ENCODE measurements at places on chromosomes 1 and 21. TPM values are rescaled to one million over a fixed set of nuclear protein-coding genes. Genes with fewer than 3 reads are reported as not detected.

GRCh38 chr1:162349635-162350330 lies 26.9 kb downstream of the SPATA46 start:
- DNase-seq: peak; percentile 34

GRCh38 chr1:53511933-53512806 lies 53.0 kb downstream of the DMRTB1 start:
- no peak for DNase-seq

GRCh38 chr1:154970631-154971340 lies at the start of gene SHC1:
Gene SHC1, minus strand, starts transcription at chr1:154970747. Its CDS starts 221 bp downstream, at chr1:154970526.
- peak; percentile 82 for DNase-seq

DNA sequence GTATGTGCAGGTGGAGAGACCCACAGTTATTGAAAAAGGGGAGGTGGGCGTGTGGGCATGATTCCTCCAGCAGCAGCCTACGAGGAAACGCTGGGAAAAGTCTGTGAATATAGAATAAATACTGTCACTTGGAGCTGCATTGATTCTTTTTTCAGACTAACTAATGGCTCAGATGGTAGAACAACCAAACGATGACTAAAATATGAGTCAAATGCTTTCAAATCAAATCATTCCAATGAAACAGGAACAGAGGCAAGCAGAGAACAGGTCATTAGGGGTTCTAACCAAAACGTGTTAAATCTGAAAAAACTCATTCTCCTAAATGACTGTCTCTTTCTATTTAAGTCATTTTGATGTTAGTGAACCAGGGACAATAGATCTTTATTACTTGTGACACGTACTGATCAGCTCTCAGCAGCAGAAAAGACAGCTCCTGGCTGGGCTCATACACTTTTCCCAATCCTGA lies 35.1 kb upstream of the SEC16B start:
- no peak for DNase-seq

- DNase-seq: no peak
Observed at GRCh38 chr1:101299141-101299540, 62.3 kb downstream of the S1PR1 start.

- DNase-seq: no peak
Observed at GRCh38 chr1:47776667-47777131, 220.5 kb downstream of the TRABD2B start.

- DNase-seq: peak; percentile 18
Observed at GRCh38 chr21:15293240-15293639, 228.4 kb upstream of the NRIP1 start.

DNA sequence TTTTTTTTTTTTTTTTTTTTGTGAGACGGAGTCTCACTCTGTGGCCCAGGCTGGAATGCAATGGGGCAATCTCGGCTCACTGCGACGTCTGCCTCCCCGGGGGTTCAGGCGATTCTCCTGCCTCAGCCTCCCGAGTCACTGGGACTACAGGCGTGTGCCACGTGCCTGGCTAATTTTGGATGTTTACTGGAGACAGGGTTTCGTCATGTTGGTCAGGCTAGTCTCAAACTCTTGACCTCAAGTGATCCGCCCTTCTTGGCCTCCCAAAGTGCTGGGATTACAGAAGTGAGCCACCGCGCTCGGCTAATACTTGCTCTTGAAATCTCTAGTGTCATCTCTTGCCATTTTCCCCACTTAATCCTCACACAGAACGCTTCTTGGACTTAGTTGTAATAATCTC lies 1.1 kb upstream of the SYCP1 start:
- DNase-seq: no peak

DNA sequence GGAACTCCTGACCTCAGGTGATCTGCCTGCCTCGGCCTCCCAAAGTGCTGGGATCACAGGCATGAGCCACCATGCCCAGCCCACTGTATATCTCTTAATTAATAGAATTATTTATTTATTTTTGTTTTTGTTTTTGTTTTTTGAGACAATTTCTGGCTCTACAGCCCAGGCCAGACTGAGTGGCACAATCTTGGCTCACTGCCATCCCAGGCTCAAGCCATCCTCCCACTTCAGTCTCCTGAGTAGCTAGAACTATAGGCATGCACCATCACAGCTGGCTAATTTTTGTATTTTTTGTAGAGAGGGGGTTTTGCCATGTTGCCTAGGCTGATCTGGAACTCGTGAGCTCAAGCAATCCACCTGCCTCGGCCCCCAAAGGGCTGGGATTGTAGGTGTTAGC lies 15.7 kb upstream of the WDTC1 start:
- no peak for DNase-seq

- DNase-seq: no peak
Observed at GRCh38 chr1:32362474-32363313, at the start of the genes FAM229A and TSSK3. Gene FAM229A, minus strand, starts transcription at chr1:32362485. Its CDS starts 394 bp downstream, at chr1:32362091. Gene TSSK3, plus strand, starts transcription at chr1:32362539. Its CDS starts 163 bp downstream, at chr1:32362702.

- DNase-seq: no peak
Observed at GRCh38 chr1:174836543-174836942, 163.2 kb upstream of the CACYBP start.

DNA sequence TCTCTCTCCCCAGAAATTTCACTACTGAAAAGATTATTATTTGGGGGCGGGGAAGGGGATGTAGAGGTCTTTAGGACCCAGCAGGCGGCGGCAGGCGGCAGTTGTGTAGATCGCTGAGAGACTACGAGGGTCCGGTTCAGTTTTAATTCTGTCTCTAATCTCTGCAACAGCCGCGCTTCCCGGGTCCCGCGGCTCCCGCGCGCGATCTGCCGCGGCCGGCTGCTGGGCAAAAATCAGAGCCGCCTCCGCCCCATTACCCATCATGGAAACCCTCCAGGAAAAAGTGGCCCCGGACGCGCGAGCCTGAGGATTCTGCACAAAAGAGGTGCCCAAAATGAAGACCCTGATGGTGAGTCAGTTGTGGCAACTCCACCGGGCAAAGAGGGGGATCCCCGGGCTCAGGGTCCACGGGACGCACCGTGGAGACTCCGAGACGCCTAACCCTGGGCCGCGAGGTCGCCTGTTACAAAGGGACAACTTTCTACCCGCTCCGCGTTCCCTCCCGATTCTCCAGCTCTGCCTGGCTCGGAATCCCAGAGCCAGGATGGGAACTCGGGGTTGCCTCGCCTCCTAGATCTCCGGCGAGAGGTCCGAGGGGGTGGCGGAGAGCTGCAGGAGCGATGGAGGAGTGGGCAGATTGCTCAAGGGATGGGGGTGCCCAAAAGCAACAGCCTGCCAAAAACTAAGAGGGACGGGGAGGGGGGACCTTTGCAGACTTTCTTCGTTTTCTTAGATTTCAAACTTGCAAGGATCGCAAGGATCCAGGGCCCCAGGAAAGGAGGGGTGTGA lies at the start of gene ST6GALNAC5:
Gene ST6GALNAC5, plus strand, starts transcription at position 139 of the 789 bp plus-strand sequence.
- peak; percentile 28 for DNase-seq

Gene ADGRL2
- 160 TPM for polyA plus RNA-seq

Gene OR2T2
- not detected for polyA plus RNA-seq

Gene GOLT1A
- polyA plus RNA-seq: 3.0 TPM

Gene PDZK1
- 176 TPM for polyA plus RNA-seq

Gene PADI1
- polyA plus RNA-seq: 0.06 TPM

Gene C8A
- not detected for polyA plus RNA-seq

Gene PEAR1
- polyA plus RNA-seq: 21.5 TPM

Gene CELSR2
- polyA plus RNA-seq: 29.0 TPM

Gene CD1B
- 0.61 TPM for polyA plus RNA-seq

Gene RNU1-3
- not detected for polyA plus RNA-seq

Measured in right renal pelvis (tissue), 4 donors.